Activated naive CD4-positive, alpha-beta T cell treated with anti-CD3 and anti-CD28 coated beads, Interleukin-2, amount 50 U/mL, for 16 hours (primary cell): ENCODE measurements at places on chromosomes 11 and 22.
A peak's percentile ranks its signal among the peaks of the same experiment; 100 is the strongest.

- no peak for DNase-seq
Measured at GRCh38 chr22:40383905-40384304, 13.5 kb downstream of the SGSM3 start.

GRCh38 chr11:102457056-102457677 lies 4.6 kb upstream of the TMEM123 start:
- DNase-seq: no peak

DNA sequence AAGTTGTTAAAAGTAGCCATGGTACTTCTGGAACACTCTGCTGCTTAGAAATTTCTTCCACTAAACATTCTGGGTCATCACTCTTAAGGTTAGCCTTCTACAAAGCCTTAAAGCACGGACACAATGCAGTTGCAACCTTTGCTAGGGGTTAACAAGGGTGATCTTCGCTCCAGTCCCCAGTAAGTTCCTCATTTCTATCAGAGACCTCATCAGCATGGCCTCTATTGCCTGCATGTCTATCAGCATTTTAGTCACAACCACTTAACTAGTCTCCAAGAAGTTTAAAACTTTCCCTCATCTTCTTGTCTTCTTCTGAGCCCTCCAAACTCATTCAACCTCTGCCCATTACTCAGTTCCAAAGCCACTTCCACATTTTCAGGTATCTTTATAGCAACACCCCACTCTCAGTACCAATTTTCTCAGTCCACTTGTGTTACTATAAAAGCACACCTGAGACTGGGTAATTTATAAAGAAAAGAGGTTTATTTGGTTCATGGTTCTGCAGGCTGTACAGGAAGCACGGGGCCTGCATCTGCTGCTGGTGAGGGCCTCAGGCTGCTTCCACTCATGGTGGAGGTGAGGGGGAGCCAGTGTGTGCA lies 48.7 kb upstream of the TH start:
- DNase-seq: no peak

DNA sequence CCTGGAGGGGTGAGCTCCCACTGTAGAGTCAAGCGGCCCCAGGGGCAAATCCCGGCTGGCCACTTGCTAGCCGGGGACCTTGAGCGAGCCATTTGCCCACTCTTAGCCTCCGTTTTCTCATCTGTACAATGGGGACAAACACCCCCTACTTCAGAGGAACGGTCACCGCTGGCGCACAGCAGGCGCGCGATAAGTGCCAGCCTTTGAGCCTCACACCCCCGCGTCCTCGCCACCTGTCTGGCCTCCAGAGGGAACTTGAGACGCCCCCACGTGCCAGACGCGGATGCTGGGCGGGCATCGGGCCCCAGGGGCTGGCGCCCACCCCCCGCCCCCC lies 72.6 kb upstream of the TCF20 start:
- peak; percentile 23 for DNase-seq

DNA sequence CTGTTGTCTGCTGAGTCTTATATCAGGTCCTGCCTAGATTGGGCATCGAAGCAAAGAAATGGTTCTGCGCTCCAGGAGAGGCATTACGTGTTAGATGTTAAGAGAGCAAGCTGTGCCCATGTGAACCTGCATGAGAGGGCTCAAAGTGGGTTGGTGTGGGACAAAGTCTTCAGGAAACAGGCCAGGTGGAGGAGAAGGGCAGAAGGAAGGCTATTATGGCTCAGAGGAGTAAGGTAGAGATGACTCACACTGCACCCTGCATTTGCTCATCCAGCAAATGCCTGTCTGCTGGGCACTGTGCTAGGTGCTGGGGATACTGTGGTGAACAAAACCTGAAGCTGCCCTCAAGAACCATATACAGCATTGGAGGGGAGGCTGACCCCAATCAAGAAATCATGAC lies 5.8 kb downstream of the USP35 start:
- DNase-seq: no peak

GRCh38 chr22:36447632-36448031 lies 33.8 kb downstream of the TXN2 start:
- no peak for DNase-seq

- no peak for DNase-seq
Measured at GRCh38 chr11:6541356-6541755, 44.3 kb downstream of the DNHD1 start.

DNA sequence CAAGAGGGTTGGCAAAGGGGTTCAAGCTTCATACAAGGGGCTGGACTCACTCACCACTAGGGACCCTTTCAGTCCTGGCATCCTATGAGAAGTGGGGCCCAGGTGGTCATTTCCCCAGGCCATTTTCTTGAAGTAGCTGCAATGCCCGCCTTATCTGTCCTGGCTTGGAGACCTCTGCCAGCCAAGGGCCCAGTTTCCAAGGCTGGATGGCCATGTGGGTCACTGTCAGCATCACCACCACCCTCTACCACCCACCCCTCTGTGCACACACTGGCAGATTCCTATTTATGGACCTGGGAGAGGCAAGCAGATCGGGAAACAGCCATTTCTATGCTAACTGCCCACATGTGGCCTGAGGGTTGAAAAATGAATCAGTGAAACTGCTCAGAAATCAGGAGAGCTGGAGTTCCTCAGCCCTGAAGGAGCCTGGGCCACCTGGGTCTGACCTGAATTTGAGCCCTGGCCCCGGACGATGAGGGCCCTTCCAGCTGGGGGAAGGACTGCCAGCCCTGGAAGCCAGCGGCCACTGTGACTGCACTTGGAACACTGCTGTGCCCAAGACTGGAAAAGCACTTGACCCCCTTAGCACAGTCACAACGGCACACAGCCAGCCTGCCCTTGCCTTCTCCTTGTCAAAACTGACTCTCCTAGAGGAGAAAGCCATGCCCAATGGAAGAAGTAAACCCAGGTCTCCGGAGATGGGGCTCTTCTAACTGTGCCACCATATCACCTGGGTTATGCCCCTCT lies 442.2 kb downstream of the BUD13 start:
- DNase-seq: no peak

GRCh38 chr22:23834793-23835483 lies 3.9 kb downstream of the DERL3 start:
- DNase-seq: no peak

DNA sequence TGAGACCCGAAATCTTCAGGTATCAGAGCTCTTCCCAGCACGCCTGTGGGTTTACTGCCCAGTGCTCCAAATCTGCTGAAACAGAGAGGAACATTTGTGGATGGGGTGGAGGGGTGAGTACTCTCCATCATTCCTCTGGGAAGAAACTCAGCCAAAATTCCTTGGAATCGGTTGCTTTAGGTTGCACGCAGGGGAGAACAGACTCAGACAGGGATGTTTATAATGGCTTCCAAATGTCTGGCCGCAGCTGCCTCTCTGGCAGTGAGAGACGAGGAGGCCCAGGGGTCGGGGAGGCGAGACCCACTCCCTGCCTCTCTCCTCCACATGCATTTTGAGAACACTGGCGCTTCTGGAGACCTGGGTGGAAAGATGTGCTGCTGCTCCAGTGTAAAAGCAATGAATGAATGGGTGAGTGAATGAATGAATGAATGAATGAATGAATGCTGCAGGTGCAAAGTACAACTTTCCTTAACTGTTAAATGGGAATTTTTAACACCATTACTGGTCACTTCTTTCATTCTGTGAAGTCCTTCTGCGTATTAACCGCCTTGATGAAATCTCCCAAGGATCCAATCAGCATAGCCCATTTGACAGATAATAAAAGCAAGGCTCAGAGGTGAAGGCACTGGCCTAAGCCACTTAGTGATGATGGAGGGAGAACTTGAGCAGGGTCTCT lies 437.4 kb downstream of the MIAT start:
- no peak for DNase-seq

DNA sequence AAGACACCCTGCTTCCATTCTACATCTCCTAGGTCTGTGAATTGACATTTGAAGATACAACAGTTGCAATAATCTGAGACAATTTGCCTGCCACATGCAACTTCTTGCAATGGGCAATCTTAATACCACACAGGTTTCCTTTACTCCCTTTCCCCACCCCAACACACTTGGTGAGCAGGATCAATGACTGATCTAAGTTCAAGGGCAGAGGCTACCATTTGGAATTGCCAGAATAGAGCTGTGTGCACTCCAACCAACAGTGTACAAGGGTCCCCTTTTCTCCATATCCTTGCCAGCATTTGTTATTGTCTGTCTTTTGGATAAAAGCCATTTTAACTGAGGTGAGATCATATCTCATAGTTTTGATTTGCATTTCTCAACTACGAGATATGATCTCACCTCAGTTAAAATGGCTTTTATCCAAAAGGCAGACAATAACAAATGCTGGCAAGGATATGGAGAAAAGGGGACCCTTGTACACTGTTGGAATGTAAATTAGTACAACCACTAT lies 2.9 kb upstream of the NNMT start:
- no peak for DNase-seq

- no peak for DNase-seq
Measured at GRCh38 chr22:44898236-44898635, 111.6 kb downstream of the PHF21B start.

DNA sequence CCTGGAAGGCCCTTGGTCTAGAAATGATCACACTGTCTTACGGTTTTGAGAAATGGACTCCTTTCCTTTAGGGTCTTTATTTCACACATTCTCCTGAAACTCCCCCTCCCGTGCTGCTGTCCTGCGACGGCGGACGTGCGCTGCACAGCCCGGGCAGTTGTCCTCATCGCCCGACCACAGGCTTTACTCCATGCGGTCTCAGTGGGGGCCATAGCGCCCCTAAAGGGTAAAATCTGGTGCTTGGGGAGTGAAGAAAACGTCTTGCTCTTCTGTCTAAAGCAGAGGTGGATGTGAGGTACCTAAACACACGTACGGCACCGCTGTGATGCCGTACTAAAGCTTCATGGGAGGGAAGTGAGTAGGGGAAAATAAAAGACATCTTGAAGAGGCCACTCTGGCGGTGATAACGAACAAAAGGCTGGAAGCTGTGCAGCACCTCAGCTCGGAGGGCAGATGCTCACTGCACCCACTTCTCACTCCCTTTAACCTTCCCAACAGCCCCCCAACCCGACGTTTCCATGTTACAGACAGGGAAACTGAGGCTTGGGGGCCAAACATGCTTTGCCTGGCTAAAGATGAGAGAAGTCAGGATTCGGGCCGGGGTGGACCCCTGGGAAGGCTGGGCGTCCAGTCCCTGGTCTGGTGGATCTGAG lies 22.6 kb downstream of the MPPED1 start:
- DNase-seq: no peak

GRCh38 chr22:48661984-48662383 lies 1165.7 kb downstream of the BRD1 start:
- DNase-seq: no peak

GRCh38 chr22:46024136-46024840 lies 47.3 kb upstream of the WNT7B start:
- DNase-seq: no peak

DNA sequence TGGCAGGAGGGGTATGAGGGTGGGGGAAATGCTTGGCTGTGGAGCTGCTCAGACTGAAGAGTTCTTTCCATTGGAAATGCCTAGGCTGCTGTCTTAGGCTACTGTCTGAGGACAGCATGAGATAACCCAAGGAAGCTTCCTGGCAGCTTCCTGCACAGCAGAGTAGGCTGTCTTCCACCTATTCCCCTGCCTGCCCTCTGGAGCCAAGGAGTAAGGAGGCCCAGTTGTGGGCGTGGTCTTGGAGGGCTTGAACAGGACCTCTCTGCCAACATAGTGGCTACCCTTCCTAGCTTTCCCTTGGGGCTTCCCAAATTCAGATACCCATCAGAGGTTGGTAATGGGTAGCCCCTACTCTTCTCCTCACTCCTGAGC lies 25.9 kb downstream of the PHLDB1 start:
- DNase-seq: no peak

GRCh38 chr11:14703731-14704130 lies 60.1 kb downstream of the PDE3B start:
- no peak for DNase-seq

DNA sequence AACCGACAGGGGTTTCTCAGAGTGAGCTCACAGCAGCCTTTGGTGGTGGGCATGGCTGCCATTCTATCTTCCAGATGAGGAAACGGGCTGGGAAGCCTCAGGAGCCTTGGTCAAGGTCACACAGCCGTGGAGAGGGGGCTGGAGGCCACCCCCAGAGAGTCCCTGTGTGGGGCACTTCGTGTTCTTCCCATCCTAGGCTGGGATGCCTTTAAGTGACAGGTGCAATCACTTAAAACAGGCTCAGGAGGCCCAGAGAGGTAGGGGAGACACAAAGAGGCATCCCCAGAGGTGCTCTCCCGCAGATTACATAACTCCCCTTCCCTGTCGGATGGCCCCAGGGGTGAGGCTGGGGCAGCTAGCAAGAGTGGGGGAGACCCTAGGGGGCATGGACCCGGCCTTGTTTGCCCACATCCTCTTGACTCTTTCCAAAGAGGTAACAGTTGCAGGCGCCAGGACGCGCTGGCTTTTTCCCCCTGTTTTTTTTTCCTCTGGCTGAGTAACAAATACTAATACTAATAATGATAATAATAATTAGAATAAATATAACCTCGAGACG lies 17.5 kb upstream of the SHISAL1 start:
- no peak for DNase-seq

- DNase-seq: no peak
Measured at GRCh38 chr11:69840371-69841169, 21.4 kb upstream of the FGF3 start.
